ENCODE measurements at places on chromosomes 3 and 15. TPM values are rescaled to one million over a fixed set of nuclear protein-coding genes. Genes with fewer than 3 reads are reported as not detected.

DNA sequence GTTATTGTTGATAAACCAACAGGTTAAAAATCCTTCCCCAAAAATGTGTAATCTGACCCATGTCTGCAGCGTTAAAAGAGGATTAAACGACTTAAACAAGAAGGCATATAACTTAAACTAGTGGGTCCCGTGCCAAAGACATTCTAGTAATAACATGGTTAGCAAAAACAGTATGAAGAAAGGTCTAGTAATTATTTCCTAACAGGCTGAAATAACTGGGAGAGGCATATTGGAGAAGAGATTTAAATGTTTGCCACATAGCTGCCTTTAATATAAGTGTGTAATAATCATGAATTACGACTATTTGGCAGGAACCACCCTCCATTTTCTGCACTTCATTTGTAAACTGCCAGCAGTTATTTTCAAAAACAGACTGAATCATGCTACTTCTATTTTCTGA is 67.7 kb upstream of the CSPG5 start:
- H3K4me1 ChIP-seq, result no peaks in the 10 kb centered on the region
- no peak for DNase-seq
- H3K27me3 ChIP-seq, result no peaks in the 10 kb centered on the region
- no peak overlapping the region for H3K27ac ChIP-seq
- H3K4me3 ChIP-seq, result no peak overlapping the region

The GALNT15 gene
- 0.09 TPM for total RNA-seq

DNA sequence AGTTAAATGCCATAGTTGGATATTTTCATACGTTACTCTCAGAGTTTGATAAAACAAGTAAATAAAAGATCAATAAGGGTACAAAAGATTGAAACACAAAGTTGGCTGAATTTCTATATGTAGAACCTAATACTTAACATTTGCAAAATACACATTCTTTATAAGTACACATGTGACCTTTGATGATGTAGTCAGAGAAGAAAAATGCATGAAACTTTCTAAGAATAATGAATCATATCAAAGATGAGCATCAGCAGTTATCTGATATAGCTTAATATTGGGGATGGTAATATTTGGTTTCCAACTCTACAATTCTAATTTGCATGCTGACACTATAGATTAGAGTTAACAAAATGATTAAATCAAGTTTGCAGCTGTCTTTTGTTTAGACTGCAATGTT is 188.0 kb upstream of the TGFBR2 start:
- H3K27ac ChIP-seq, result no peak overlapping the region
- H3K4me1 ChIP-seq, result no peaks in the 10 kb centered on the region
- no peaks in the 10 kb centered on the region for H3K27me3 ChIP-seq
- no peak for DNase-seq

The SLC4A7 gene
- total RNA-seq, result 114 TPM

The ITPKA gene
- 0.09 TPM for total RNA-seq

- no peak for DNase-seq
- H3K36me3 ChIP-seq, result no peaks in the 10 kb centered on the region
- no peak overlapping the region for H3K27ac ChIP-seq
Observed at GRCh38 chr3:15470261-15470660, 42.9 kb downstream of the EAF1 start.

DNA sequence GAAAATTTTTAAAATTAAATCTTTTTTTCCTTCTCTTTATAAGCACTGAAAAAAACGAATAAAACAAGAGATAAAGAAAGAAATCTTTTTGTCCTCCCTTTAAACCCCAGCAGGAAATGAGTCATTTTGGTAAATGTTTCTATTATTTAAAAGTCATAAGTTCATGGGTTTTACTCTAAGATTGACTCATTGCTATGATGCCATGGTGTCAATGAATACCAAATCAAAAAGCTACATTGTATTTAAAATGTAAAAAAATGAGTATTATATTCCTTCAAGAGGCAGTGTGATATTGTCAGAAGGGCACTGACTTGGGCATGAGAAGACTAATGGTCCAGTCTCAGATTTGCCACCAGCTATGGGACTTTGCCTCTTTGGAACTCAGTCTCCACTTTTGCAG is 303.4 kb upstream of the DNAJC19 start:
- DNase-seq, result no peak
- H3K36me3 ChIP-seq, result no peaks in the 10 kb centered on the region
- H3K4me3 ChIP-seq, result no peak overlapping the region
- peaks cover 7% of the 10 kb centered on the region for H3K4me1 ChIP-seq

The ATP13A5 gene
- not detected for total RNA-seq

DNA sequence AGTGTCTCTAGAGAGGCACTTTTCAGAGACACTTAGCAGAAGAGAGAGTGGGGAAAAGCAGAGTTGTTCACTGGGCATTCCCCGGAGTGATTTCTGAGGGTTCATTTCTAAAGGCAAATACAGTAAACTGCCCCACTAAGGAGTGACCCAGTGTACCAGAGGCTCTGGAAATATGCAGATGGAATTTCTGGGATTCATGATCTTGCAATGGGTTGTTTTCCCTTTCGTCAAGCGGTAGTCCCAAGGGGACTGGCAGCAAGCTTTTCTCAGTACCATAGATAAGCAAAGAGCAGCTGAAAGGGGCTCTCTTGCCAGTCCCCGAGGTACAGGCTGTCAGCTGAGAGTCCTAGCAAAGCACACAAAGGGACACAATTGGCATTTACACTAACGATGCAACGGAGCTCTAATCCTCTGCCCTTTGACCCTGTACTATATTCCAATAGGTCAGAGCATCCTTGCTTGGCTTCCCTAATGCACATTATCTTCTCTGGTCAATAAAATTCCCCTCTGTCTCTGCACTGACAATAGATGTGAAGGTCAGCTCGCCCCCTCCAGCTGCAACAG is 155.6 kb downstream of the SEMA6D start:
- peak overlapping the region; percentile 64 for H3K27ac ChIP-seq
- H3K27me3 ChIP-seq, result no peaks in the 10 kb centered on the region
- peaks cover 41% of the 10 kb centered on the region for H3K4me1 ChIP-seq
- peak; percentile 89 for DNase-seq
- H3K36me3 ChIP-seq, result peaks cover 1% of the 10 kb centered on the region
- H3K4me3 ChIP-seq, result no peak overlapping the region

DNA sequence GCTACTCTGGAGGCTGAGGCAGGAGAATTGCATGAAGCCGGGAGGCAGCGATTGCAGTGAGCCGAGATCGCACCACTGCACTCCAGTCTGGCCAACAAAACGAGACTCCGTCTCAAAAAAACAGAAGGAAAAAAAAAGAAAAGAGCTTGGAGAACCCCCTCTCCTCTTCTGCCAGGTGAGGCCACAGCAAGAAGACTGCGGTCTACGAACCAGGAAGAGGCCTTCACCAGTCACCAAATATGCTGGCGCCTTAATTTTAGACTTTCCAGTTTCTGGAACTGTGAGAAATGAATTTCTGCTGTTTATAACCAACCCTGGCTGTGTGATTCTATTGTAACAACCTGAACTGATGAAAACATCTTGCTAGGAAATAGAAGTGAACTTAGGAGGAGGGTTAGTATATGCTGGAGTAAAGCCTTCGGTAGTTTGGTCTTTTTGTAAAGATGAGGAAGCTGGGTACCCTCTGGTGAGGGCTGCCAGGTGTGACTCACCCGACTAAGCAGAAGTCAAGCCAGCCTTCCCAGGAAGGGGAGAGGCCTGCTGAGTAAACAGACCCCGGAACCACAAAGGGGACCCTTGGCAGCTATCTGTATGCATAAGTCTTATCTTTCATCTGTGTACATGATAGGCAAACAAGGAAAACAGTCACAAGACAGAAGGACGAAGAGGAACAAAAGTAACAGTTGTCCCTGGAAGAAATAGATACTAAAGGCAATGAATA is 78.7 kb downstream of the KLF13 start:
- no peaks in the 10 kb centered on the region for H3K36me3 ChIP-seq
- no peak for DNase-seq
- H3K4me3 ChIP-seq, result no peak overlapping the region
- no peaks in the 10 kb centered on the region for H3K27me3 ChIP-seq
- H3K27ac ChIP-seq, result no peak overlapping the region

- H3K27me3 ChIP-seq, result no peaks in the 10 kb centered on the region
- DNase-seq, result no peak
- H3K4me1 ChIP-seq, result peaks cover 28% of the 10 kb centered on the region
- H3K4me3 ChIP-seq, result no peak overlapping the region
- H3K36me3 ChIP-seq, result no peaks in the 10 kb centered on the region
Observed at GRCh38 chr15:92806763-92807162, 93.4 kb upstream of the CHD2 start.

DNA sequence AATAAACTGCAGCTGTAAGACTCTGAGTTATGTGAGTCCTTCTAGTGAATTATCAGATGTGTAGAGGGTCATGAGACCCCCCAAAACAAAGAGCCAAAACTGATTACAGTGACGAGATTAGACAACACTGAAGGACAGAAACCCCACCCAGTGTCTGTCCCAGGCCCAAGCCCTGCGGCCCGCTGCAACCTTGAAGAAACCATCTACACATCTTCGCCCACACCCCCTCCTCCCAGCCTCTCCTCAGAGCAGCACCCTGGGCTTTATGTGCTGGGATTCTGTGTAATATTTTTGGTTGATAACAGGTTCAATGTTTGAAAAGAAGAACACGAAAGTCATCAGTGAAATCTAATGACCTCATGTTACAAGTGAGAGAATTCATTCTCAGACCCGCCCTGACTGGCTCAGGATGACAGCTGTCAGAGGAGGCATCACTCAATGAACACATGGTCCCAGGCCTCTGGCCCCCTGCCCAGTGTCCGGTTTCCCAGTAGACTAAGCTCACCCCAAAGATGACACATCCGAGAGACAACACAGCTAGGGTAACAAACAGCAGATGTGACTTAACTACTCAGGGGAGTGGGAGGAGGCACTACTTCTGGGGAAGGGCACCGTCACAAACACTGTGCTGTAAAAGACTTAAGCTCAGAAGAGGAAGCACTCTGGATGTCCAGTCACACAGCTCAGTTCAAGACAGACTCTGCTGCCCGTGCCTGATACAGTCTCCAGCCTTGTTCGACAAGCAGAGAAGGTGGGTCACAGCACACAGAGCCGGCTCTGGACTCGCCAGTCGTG is 48.9 kb downstream of the NIPA2 start:
- H3K27me3 ChIP-seq, result no peaks in the 10 kb centered on the region
- H3K4me3 ChIP-seq, result no peak overlapping the region
- no peak for DNase-seq
- no peak overlapping the region for H3K27ac ChIP-seq
- H3K36me3 ChIP-seq, result peaks cover 2% of the 10 kb centered on the region
- no peaks in the 10 kb centered on the region for H3K4me1 ChIP-seq

The RLBP1 gene
- 1.3 TPM for total RNA-seq

GRCh38 chr3:89488800-89489580 is 381.6 kb downstream of the EPHA3 start:
- no peaks in the 10 kb centered on the region for H3K36me3 ChIP-seq
- H3K4me1 ChIP-seq, result peaks cover 9% of the 10 kb centered on the region
- H3K4me3 ChIP-seq, result no peak overlapping the region
- H3K27ac ChIP-seq, result no peak overlapping the region

DNA sequence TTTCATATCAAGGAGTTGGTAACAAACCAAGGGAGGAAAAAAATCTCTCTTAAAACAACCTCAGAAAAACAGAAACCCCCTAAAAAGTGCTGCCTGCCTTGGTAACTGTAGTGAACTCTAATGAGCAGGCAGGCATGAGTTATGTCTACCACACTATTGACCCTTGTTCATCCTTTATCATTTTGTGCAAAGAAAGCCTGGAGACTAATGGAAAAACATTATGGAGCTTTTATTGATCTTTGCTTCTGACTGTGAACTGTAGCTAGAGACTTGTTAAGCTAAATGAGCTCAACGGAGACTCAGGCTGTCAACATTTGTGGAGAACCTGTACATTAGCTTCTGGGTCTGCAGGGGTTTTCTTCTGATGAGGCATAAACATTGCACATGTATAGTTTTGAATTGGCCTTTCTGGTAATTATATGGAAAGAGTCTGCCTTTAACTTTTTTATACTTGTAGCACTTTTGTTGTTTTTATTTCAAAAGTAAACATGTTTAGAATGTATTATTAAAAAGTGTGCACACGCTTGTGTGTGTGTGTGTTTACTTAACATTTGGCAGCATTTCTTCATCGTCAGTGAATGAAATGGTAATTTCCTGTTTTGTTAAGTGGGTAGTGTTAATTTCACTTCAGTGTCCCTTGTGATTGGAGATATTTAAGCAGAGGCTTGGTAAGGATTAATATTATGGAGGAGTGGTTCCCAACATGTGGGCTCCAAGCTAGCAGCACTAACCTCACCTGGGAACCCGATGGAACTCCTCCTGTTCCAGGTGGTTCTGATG is 15.9 kb upstream of the SPTSSB start:
- no peak overlapping the region for H3K27ac ChIP-seq
- H3K4me1 ChIP-seq, result peaks cover 4% of the 10 kb centered on the region
- H3K36me3 ChIP-seq, result no peaks in the 10 kb centered on the region
- H3K27me3 ChIP-seq, result no peaks in the 10 kb centered on the region
- no peak overlapping the region for H3K4me3 ChIP-seq

The LMOD3 gene
- not detected for total RNA-seq
